Anterior cingulate cortex (tissue), 58 donors: ENCODE measurements at places on chromosomes 4 and X.

- no peak for DNase-seq
These were observed 293.5 kb upstream of the FAT1 start for GRCh38 chr4:187017147-187017546.

GRCh38 chrX:23938690-23939089 lies 30.9 kb downstream of the CXorf58 start:
- no peak for DNase-seq

GRCh38 chrX:37746218-37746941 lies 33.5 kb upstream of the CYBB start:
- no peak for DNase-seq

DNA sequence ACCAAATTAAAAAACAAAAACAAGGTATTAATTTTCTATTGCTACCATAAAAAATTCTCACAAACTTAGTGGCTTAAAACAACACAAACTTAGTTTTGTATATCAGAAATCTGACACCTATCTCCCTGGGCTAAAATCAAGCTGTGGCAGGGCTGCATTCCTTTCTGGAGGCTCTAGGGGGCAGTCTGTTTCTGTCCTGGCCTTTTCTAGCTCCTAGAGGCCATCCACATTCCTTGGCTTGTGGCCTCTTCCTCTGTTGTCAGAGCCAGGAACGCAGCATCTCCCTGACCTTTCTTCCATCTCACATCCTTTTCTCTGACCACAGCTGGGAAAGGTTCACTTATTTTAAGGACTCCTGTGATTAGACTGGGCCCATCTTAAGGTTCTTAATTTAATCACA lies 38.9 kb upstream of the TLR2 start:
- DNase-seq = no peak

- no peak for DNase-seq
These were observed 191.8 kb upstream of the S100G start for GRCh38 chrX:16458208-16458607.

- no peak for DNase-seq
These were observed 30.7 kb upstream of the HPGD start for GRCh38 chr4:174553031-174553430.
